Right renal cortex interstitium (tissue), 3 donors: ENCODE measurements at places on chromosomes 5 and 9. TPM values are rescaled to one million over a fixed set of nuclear protein-coding genes. Genes with fewer than 3 reads are reported as not detected.

SLC6A19 gene
- 77.6 TPM for polyA plus RNA-seq

HARS1 gene
- polyA plus RNA-seq: 67.2 TPM

WNK2 gene
- 15.1 TPM for polyA plus RNA-seq

PROB1 gene
- 2.0 TPM for polyA plus RNA-seq

FBN2 gene
- polyA plus RNA-seq: 90.7 TPM

DAPK1 gene
- 66.5 TPM for polyA plus RNA-seq

PTGER4 gene
- polyA plus RNA-seq: 14.3 TPM

FGF18 gene
- 0.24 TPM for polyA plus RNA-seq

TEX48 gene
- not detected for polyA plus RNA-seq

NUTM2G gene
- 0.33 TPM for polyA plus RNA-seq

CHSY3 gene
- 5.4 TPM for polyA plus RNA-seq

ST8SIA4 gene
- 6.1 TPM for polyA plus RNA-seq

GPR21 gene
- polyA plus RNA-seq: not detected

DOLK gene
- 17.0 TPM for polyA plus RNA-seq

HNRNPA0 gene
- polyA plus RNA-seq: 66.1 TPM

PCDH1 gene
- 26.6 TPM for polyA plus RNA-seq

LCN12 gene
- polyA plus RNA-seq: 15.9 TPM

WNT8A gene
- 0.10 TPM for polyA plus RNA-seq
